ENCODE measurements at places on chromosomes 12 and 14. TPM values are rescaled to one million over a fixed set of nuclear protein-coding genes. Genes with fewer than 3 reads are reported as not detected.

The KLRC2 gene
- 3.1 TPM for total RNA-seq

The IRAK3 gene
- 23.1 TPM for total RNA-seq

The LMNTD1 gene
- not detected for total RNA-seq

The ALG10B gene
- total RNA-seq: 11.9 TPM

The ITGB7 gene
- 15.8 TPM for total RNA-seq

The RDH12 gene
- total RNA-seq: 0.21 TPM

The CRIP1 gene
- 127 TPM for total RNA-seq

The RTN1 gene
- total RNA-seq: 5.2 TPM

The KRT1 gene
- total RNA-seq: not detected

The FSCB gene
- total RNA-seq: 0.49 TPM

The GAS2L3 gene
- total RNA-seq: 6.0 TPM

The KRT75 gene
- not detected for total RNA-seq

The TAS2R8 gene
- total RNA-seq: not detected

The C12orf56 gene
- total RNA-seq: not detected

The NFE2 gene
- total RNA-seq: 0.57 TPM

The RNASE4 gene
- 26.5 TPM for total RNA-seq

The TAS2R9 gene
- not detected for total RNA-seq

The PTPRO gene
- total RNA-seq: 3.0 TPM

The CIROP gene
- total RNA-seq: not detected

The FAM216A gene
- 4.2 TPM for total RNA-seq

The KRT73 gene
- not detected for total RNA-seq

The SIX6 gene
- total RNA-seq: not detected

The ANHX gene
- total RNA-seq: not detected

The HOXC4 gene
- 3.5 TPM for total RNA-seq

All from ureter (tissue), 1 donor.